ENCODE measurements at places on chromosomes 11 and 22.
A peak's percentile ranks its signal among the peaks of the same experiment; 100 is the strongest.

DNA sequence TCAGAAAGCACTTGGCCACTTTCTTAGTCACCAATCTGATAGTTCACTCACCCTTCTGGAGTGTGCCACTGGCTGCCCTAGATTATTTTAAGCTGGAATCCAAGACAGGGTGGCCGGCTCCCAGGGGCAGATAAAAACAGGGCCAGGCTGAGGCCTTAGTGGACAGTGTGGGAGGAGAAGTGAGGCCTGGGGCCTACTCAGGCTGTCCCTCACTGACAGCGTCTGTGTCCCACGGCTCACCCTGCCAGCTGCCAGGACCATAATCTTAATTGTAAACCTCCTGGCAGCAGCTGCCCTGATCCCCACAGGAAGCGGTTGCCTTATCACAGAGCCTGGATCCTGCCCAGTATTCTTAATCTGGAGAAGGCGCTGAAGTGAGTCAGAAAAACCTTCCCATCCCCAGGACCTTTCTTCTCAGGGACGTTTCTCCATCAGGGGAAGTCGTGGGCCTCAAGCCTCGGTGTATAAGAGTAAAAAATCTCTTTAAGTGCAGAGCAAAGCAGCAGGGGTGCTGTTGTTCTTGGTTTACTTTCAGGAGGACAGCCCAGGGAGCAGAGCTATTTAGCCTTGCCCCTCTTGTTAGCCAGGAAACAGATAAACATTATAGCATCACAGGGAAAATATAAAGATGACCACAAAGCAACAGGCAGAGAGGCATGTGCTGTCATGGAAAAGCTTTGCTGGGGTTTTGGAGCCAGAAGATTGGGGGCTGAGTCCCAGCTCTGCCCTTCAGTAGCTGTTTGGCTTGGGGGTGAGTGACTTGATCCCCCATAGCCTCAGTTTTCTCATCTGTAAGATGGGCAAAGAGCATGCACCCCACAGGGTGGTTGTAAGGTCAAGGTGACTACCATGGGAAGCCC lies 39.6 kb downstream of the TSPAN18 start:
- DNase-seq, result peak; percentile 96

DNA sequence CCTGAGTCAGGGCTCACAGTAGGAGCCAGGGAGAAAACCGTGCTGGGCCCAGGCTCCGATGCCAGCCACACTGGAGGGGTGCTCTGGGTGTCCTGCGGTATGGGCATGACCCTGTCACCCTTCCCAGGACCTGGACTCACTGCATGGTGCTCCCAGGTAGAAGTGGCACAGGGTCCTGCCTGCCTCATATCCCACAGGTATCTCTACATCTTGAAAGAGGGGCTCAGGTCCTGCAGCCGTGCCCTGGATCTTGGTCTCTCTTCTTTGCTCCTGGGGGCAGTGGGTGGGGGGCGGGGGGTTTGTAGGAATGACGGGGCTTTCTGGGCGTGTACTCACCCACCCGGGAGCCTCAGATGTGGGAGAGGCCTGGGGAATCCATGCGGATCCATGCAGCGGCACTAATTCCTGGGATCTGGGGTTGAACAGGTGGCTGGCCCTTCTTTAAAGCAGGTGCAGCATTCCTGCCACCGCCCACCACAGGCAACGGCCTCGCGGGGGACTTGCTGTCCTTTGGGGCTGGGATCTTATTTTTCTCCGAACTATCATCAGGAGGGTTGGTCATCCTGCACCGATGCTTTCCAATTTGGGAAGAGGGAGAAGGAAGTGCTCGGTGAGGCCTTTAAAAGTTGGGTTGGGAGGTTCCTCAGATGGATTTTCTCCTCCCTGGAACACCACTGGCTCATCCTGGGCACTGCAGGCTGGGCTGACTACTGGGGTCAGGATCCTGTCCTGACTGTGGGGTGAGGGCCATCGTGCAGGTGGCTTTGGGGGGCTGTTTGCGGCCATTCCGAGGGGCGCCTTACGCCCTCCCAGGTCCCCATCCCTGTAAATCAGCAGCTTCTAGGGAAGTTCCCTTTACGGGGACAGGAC lies 886.4 kb downstream of the BRD1 start:
- DNase-seq, result no peak

GRCh38 chr11:45651156-45651555 lies 14.3 kb downstream of the CHST1 start:
- no peak for DNase-seq

DNA sequence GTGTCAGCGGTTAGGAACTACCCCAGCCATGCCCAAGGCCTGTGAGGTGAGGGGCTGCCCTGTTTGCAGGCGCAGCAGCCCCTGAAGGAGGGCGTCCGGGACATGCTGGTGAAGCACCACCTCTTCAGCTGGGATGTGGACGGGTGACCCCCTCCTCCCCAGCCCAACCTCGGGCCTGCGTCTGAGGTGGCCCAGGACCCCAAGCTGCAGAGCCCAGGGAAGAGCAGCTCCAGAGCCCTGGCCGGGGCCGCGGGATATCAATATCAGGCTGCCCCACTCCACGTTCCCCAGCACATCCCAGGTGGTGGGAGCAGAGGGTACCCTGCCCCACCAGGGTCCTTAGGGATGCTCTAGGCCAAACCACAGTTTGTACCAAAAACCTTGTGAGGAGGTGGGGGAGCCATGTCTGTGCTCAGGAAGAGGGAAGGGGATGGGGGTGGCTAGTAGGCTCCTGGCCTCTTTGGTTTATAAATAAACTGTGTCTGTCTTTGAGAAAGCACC lies 39.3 kb downstream of the SGSM3 start:
- DNase-seq, result no peak

DNA sequence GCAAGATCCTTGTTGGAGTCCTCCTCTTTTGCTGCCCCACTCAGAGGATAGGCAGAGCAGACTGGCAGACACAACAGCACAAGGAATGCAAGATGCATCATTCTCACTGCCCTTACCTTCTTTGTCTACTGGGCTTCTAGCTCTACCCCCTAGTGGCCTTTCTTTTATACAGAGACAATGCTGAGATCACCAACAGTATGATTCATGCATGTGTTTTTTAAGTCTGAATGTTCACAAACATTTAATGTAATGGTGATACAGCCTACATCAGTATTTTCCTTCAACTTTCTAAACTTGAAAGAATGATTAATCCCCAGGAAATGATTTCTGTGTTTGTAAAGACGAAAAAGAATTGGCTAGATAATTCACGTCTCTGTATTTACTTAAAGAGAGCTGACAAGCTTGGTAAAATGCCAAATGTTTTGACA lies at the start of gene MMP10:
MMP10 (minus strand) TSS at position 138 of the 428 bp plus-strand sequence; CDS start at position 101, 37 bp downstream.
- peak; percentile 71 for DNase-seq

DNA sequence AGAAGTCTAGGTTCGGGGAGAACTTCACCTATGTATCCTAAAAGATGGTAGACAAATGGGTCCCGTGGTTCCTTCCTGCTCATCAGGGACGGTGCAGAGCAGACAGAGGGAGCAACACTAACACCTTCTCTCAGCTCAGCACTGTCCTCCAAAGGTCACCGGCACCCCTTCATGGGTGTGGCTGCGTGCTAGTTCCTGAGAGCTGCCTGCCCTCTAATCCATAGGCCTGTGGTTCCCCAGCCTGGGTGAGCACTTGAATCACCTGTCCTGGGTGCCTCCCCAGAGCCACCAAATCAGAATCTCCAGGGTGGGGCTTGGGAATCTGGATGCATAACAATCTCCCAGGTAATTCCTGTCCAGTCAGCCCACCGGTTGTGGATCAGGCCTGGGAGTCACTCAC lies 113.9 kb upstream of the TMEM45B start:
- DNase-seq, result no peak

DNA sequence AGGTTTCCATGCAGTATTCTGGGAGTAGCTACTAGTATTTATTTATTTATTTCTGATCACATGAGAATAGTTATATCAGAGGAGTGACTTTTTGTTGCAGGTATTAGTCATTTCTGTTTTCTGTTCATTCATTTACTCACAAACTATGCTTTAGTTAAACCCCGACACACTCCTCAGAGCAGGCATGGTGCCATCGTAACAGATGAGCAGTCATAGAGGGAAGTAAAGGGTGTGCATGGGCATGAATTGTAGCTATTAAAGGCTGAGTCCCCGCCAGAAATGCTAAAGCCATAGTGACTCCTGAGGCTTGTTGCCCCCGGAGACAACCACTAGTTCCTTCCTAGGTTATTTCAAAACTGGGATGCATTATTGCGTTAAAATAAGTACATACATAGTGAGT lies 10.6 kb downstream of the JHY start:
- DNase-seq, result no peak

DNA sequence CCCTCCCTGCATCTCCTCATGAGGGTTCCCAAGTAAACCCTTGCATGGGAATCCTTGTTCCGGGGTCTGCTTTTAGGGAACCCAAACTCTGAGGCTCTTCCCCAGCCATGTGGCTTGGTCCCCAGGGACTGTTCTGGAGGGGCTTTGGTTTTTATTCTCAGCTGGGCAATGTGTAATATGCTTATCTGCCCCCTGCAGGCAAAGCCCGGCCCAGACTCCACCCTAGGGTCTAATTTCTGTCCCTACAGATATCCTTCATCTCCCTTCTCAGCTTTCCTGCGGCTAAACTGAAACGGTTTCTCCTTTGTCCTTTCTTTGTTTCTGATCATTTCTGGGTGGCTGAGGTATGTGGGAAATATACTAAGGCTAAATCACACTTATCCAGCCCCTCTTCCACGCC lies 37.1 kb downstream of the TST start:
- DNase-seq, result no peak

GRCh38 chr11:67276781-67277230 lies 10.5 kb downstream of the GRK2 start:
- peak; percentile 44 for DNase-seq

DNA sequence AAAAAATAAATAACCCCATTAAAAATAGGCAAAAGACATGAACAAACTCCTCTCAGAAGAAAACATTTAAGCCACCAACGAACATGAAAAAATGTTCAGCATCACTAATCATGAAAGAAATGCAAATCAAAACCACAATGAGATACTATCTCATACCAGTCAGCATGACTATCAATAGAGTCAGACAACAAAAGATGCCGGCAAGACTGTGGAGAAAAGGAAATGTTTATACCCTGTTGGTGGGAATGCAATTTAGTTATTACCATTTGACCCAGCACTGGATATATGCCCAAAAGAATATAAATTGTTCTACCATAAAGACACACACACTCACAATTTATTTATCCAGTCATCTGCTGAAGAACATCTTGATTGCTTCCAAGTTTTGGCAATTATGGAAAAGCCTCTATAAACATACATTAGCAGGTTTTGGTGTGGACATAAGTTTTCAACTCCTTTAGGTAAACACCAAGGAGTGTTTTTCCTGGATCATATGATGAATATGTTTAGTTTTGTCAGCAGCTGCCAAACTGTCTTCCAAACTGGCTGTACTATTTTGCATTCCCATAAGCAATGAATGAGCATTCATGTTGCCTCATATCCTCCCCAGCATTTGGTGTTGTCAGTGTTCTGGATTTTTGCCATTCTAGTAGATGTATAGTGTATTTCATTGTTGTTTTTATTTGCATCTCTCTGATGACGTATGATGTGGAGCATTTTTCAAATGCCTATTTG lies 28.0 kb downstream of the OR8D1 start:
- peak; percentile 85 for DNase-seq

GRCh38 chr11:114031967-114032320 lies 27.6 kb upstream of the ZBTB16 start:
- DNase-seq, result no peak

DNA sequence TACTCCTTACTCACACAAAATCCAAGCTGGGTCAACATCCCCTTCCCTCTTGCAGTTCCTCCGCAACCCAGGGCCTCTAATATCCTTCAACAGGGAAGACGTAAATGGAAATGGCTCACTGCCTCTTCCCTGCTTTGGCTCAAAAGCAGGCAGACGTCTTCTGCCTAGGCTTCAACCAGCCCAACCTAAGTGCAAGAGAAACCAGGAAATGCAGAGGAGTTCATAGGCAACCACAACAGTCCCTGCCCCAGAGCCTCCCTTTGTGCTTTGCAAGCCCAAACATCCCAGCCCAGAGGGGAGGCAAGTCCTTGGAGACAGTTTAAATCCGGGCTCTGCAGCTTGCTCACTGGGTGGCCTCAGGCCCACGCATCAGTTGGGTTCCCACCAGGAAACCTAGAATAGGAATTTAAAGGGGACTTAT lies 33.3 kb downstream of the CD6 start:
- DNase-seq, result peak; percentile 19

- no peak for DNase-seq
These were observed 104.1 kb downstream of the MPPED1 start for GRCh38 chr22:43515902-43516301.

DNA sequence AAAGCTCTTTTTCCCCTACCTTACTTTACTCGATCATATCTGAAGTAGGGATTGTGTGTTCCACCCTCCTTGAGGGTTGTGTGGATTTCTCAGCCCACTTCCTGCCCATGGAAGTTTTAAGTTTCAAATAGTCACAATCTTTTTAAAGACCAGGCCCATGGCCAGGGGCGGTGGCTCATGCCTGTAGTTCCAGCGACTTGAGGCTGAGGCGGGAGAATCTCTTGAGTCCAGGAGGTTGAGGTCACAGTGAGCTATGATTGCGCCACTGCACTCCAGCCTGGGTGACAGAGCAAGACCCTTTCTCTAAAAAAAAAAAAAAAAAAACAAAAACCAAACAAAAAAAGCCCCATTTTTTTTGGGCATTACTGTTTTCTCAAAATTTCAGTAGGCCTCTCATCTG lies 36.3 kb upstream of the LRRC10B start:
- DNase-seq, result no peak

DNA sequence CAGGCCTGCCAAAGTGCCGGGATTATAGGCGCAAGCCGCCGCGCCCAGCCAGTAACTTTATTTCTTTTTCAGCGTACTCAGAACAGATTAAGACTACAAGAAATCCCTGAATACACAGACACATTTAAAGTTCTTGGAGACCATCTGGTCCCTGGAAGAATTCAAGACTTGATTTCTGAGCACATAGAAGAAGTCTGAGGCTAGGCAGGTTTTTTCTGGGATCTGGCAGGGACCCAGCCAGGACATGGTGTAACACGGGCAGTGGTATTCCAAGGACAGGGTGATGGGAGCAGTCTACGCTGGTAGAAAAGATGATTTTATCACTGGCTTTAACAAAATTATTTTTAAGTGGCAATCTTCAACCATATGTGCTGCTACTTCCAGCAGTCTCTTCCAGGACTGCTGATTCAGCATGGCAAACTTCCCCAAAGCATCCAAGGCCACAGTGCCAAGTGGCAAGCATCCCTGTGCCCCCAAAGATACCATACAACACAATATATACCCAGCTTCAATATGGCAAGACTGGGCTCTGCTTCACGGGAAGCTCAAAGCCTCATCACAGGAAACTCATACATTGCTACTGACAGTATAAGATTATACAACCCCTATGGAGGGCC lies 105.2 kb upstream of the OR5AK2 start:
- no peak for DNase-seq

DNA sequence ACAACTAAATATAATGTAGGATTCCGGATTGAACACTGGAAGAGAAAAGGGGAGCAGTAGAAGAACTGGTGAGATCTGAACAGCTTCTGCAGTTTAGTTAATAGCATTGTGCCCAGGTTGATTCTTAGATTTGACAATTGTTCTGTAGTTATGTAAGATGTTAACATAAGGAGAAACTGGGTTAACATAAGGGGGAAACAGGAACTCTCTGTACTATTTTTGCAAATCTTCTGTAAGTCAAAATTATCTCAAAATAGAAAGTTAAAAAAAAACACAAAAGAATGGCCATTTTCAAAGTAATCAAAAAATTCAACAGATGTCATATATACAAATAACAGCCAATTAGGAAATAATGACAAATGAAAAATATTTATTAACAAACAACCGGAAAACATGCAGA lies 18.7 kb upstream of the LRP5 start:
- no peak for DNase-seq

- peak; percentile 27 for DNase-seq
These were observed 18.9 kb downstream of the TIMP3 start for GRCh38 chr22:32820131-32821119.

All from choroid plexus epithelial cell (primary cell).